ENCODE measurements at places on chromosomes 11 and 22. TPM values are rescaled to one million over a fixed set of nuclear protein-coding genes. Genes with fewer than 3 reads are reported as not detected.

The MS4A12 gene
- total RNA-seq = not detected

The DEPDC7 gene
- 0.74 TPM for total RNA-seq

The RCOR2 gene
- 0.58 TPM for total RNA-seq

The ME3 gene
- total RNA-seq = 49.4 TPM

The LRRC74B gene
- total RNA-seq = not detected

The CCDC85B gene
- 26.0 TPM for total RNA-seq

The MS4A4A gene
- 115 TPM for total RNA-seq

The LRP4 gene
- 3.1 TPM for total RNA-seq

The FAM111A gene
- 18.6 TPM for total RNA-seq

The IGLL5 gene
- total RNA-seq = not detected

The TMEM41B gene
- 17.3 TPM for total RNA-seq

The CRY2 gene
- total RNA-seq = 69.9 TPM

The PRRG4 gene
- 0.84 TPM for total RNA-seq

The ART1 gene
- total RNA-seq = not detected

The IGLL1 gene
- total RNA-seq = not detected

The OR5P2 gene
- total RNA-seq = not detected

The DDIAS gene
- 1.7 TPM for total RNA-seq

Data from mesenteric fat pad (tissue), 1 donor.